ENCODE measurements at places on chromosomes 4 and X.

GRCh38 chr4:65498606-65499005 is 171.7 kb downstream of the EPHA5 start:
- no peak for DNase-seq

- DNase-seq: no peak
These were observed 6.9 kb upstream of the CTSO start for GRCh38 chr4:155960522-155960921.

DNA sequence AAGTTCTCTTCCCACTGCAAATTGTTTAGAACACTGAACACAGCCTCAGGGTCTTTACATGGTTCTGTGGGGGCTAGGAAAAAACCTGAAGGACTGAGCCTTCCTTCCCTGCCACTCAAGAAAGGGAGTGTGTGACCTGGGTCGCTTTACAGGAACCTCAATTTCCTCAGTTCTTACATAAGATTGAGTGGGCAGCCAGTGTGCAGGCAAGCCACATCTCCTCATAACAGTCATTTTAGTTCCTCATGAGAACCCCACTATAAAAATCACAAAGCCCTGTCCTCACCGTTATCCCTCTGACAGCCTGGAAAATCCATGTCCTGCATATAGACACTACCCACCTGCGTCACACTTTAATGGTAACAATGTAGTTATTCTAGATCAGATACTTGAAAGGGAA is 2.1 kb upstream of the ETDC start:
- no peak for DNase-seq

- no peak for DNase-seq
These were observed 136.7 kb downstream of the ADAMTS3 start for GRCh38 chr4:72432282-72432681.

- DNase-seq: no peak
These were observed 7.3 kb upstream of the SH3BP2 start for GRCh38 chr4:2785613-2786012.

DNA sequence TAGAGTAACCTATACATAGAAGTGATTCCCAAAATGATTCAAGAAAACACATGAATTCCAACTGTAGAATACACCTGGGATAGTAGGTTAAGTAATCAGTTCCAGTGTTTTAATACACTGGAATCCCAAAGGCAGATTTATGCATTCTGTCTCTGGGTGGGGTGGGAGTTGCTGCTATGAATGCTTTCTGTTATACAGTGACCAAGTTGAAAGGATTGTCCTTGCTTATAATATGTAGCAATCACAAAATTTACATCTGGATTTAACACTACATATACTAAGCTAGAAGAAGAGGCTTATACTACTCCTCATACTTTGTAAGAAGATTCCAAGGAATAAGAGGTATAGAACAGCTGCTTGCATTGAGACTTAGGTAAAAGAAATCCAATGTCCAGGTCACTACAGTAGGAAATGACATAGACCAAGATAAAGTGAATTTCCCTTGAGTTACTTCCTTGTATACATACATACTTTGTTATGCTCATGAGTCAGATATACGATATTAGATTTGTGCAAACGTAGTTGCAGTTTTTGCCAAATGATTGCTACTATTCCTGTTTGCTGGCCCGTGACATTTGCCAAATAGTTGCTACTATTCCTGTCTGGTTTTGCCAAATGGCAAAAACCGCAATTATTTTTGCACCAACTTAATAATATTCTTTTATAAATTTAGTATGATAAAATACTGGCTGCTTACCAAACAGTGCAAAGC is 210.5 kb upstream of the DIAPH2 start:
- no peak for DNase-seq

DNA sequence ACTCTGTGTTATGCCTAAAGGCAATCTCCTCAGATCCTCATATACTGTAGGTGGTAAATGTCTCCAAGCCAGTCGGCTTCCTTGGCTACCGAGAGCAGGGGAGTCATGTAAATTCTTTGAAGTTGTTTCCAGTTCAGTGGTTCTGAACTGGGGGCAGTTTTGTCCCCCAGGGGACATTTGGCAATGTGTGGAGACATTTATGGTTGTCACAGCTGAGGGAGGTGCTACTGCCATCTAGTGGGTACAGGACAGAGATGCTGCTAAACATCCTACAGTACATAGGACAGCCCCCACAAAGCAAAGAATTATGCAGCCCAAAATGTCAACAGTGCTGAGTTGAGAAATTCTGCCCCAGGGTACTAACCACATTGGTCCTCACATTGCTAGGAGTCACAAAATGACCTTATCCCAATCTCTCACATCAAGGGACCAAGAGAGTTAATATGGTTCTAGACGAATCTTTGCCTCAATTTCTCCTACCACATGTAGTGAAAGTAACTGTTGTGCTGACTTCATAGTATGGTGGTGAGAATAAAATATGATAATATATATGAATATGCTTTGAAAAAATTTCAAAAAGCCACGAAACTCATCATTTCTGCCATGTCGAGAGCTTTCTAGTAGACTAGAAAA is 104.4 kb upstream of the ARHGAP24 start:
- no peak for DNase-seq

DNA sequence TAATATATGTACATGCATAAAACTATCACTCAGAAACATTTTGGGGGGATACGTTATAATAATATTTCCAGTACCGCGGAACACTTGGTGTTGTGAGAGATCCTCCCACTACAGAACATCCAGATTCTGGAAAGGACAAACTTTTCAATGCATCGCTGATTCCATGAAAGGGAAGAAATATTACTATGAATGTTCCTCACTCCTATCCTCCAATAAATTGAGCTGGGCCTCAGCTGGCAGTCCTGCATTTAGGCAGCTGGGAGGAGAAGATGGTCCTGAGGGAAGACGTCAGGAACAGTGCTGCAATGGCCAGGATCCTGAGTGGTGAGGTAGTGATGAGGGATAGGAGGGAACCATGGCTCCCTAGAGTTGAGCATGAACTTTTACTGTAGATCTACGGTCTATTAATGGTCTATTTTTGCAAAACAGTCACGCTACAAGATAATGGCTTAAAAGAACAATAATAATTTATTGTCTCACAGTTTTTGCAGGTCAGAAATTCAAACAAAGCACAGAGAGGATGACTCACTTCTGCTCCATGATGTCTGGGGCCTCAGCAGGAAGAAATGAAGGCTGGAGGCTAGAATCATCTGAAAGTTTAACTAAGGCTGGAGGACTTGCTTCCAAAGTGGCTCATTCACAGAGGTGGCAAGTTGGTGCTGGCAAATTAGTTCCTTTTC is 538.1 kb downstream of the STIM2 start:
- DNase-seq: no peak

GRCh38 chr4:183823434-183823833 is 81.7 kb upstream of the STOX2 start:
- no peak for DNase-seq

- no peak for DNase-seq
These were observed 82.3 kb downstream of the SRPX start for GRCh38 chrX:38138157-38138891.

DNA sequence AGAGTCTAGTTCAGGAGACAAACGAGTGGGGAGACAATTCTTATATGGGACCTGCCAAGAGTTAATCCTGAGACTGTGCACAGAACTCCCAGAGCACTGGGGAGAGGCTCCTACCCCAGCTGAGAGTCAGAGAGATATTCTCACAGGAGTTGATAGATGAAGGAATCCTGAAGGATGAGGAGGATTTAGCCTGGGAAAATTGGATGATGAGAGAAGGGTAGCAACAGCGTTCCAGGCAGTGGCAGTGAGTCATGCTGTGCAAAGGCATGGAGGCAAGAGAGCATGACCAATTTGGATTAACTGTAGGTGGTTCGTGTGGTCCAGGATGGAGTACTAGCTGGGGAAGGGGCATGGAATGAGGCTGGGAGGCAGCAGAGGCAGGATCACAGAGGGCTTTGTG is 318.6 kb downstream of the LDB2 start:
- DNase-seq: no peak

- DNase-seq: no peak
These were observed 119.6 kb upstream of the LDB2 start for GRCh38 chr4:17018013-17018412.

- no peak for DNase-seq
These were observed 89.0 kb downstream of the KDR start for GRCh38 chr4:55036405-55036804.

- DNase-seq: no peak
These were observed 34.3 kb downstream of the RELL1 start for GRCh38 chr4:37651781-37652377.

All from T-helper 1 cell (primary cell).